ENCODE measurements at places on chromosomes 7 and 10.

DNA sequence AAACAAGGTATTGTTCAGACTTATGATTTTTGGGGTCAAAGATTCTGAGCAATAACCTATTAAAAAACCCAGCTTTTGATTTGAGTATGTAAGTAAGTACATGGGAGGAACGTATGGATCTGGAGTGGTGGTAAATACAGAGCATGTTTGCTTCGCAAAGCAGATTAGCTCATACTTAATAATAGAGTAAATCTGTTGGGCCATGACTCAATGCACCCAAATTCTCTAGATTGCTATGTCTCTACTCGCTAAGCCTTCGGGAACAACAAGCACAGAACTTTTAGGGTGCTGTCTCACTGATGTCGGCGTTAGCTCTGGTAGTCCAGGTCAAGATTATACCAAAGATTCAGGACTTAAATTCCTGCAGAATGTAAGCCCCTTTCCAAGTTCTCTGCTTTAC, 807 bp upstream of the MINPP1 start:
- ATAC-seq, result no peak

DNA sequence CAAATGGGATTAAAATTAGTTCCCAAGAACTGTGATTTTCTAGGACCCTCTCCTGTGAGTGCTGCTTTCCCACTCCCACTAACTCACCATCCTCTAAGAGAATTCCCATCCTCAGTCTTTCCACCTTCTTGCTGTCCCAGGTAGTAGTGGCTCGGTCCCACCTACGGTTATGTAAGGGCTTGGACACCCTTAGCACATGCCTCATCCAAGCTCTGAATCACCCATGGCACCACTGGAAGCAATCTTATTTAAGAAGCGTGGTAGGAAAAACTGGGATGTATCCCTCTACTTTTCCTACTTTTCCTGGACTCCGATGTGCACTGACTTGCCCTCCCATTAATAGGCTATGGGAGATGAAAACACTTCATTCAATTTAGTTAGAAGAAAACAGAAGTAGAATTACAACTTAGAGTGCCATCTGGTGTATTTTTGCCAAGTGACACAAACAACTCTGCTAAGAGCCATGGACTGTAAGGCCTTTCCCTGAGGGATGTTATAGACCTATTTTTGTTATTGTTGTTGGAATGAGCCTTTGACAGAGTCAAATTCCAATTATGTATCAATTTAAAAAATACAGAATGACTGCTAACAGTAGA, 13.7 kb upstream of the ANKRD22 start:
- no peak for ATAC-seq

GRCh38 chr10:107966826-107967225, 802.3 kb upstream of the SORCS1 start:
- no peak for ATAC-seq

GRCh38 chr7:37068902-37069301, 344.6 kb upstream of the AOAH start:
- ATAC-seq, result no peak

GRCh38 chr10:93804200-93804599, 46.5 kb downstream of the LGI1 start:
- no peak for ATAC-seq

GRCh38 chr7:106523482-106523881, 137.5 kb downstream of the CCDC71L start:
- no peak for ATAC-seq

GRCh38 chr7:35748371-35748770, 52.5 kb upstream of the SEPTIN7 start:
- no peak for ATAC-seq
